ENCODE measurements at places on chromosomes 7 and 10.

DNA sequence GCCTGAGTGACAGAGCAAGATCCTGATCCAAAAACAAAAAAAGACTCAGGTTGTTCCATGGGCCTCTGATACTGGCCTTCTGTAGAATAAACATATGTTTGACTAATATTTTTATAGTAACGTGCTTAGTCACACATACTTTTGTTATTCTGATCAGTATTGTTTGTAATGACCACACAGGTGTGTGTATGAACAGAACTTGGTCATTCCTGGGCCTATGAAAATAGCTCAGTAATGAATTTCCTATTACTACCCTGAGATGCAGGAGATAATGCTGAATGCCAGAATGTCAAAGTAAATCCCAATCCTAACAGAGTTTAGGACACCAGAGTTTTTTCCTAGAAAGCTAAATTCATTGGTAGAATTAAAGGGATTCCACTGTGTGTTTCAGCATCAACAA, 108.7 kb downstream of the DOCK4 start:
- DNase-seq: no peak

DNA sequence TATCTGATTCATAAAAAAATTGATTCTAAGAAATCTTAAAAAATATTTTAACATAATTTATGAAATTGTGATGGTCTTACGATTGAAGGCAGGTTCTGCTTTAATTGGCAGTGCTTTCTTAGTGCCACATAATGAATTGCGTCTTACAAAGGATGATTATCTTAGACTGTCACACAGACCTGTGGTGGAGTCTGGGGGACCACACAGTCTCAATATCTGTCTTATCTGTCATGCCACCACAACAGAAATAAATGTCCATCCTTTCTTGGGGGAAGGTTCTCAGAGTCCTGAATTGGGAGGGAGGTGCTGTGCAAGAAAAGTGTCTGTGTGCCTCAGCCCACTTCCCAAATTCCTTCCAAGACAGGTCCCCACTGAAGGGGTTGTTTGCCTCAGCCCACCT, 34.0 kb downstream of the ZDHHC6 start:
- no peak for DNase-seq

- no peak for DNase-seq
These were observed 7.2 kb downstream of the TMEM120A start for GRCh38 chr7:75987026-75987804.

DNA sequence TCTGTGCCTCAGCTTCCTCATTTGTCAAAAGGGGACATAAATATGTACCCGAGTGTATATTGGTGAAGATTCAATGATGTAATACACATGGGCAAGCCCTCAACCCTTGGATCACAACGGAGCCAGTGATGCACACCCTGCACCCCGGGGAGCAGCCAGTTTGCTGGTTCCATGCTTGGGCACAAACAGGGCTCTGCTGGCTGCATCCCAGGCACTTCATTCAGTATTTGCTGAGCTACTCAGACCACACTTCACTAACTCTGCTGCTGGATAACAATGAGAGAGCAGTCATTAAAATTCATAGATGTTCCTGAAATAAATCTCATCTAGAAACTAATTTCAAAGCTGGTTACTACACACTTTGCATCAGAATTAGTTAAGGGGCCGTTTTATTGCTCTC, 72.0 kb downstream of the SCRN1 start:
- DNase-seq: no peak

DNA sequence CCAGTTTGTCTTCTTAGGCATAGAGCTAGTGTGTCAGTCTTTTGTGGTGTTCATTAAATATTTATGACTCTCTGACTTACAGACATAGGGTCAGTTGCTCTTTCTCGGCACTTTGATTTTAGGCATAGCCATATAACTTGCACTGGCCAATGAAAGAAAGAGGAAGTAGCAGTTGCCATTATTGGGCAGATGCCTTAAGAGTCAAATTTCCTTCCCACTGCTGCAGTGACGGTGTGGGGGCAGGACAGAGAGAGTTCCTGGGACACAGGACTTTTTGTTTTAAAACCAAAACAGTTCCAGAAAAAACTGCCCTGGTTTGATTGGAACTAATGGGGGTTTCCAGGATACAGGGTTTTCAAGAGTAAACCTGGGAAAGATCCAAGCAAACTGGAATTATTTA, 60.2 kb upstream of the PHF14 start:
- DNase-seq: no peak

DNA sequence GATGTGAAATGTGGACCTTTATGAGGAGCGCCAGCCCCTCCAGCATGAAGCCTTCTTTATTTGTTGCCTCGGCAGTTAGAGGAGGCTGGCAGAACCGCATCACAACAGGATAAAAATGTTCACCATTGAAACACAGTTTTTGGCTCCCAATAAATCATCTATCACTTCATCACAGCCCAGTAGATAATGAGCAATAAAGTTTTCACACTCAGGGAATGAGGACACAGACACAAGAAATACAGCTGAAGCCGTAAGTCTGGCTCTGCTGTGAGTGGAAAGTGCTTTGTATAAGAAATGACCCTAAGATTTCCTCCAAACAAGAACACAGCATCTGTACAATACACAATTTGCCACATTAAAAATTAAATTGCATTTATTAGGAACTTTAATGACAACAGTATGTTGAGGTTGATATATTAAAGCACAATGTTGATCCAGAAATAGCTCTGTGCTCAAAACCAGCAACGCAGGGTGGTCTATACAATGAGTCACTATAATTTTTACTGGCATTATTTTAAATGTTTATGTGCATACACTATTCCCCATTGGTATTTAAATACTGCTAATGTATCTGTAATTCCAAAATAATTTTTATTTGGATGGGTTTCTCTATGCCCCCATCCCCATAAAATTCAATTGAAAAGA, 301.8 kb upstream of the MGMT start:
- DNase-seq: no peak

DNA sequence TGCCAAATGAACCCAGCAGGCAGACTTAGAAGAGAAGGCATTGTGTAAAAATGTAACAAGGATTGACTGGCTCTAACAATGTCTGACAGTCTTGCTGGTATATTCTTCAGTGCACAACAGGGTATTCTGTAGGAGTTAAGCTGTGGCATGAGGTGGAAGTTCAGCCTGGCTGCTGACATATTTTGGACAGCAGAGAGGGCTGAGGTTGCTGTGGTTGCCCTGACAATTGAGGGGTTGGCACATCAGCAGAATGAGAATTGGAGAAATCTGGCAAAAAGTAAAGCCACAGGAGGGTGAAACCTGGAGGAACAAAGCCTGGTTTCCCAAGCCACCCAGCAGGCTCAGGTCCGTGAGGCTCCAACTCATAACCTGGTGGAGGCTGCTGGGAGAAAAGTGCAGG, 220.2 kb downstream of the JAZF1 start:
- no peak for DNase-seq

DNA sequence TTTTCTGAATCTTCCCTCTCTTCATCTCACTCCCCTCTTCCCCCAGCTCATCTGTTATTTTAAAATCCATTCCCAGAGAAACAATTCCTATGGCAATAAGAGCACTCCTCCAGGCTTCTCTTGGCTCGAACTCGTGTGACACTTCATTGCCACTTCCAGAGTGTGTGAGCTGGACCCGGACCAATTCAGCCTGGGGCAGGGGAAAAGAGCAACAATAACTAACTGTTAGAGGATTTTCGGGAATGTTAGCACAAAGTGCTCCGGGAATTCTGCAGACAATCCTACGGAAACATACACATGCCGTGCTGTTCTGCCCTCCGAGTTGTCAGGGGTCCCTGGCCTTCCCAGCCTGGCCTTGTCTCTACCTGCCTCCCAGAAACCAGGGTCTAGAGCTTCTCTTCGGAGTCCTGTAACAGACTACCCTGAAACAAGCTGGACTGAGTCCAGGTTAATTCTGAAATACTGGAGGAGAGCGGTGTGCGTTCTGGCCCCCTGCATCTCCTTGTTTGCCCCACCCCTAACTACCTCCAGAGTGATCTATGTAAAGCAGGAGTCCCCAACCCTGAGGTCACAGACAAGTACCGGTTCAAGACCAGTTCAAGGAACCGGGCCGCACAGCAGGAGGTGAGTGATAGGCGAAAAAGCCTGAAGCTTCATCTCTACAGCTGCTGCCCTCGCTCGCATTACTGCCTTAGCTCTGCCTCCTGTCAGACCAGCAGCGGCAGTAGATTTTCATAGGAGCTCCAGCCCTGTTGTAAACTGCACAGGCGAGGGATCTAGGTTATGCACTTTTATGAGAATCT, 11.3 kb downstream of the COL26A1 start:
- DNase-seq: no peak

- DNase-seq: no peak
These were observed 35.7 kb downstream of the WIPI2 start for GRCh38 chr7:5225616-5226290.

GRCh38 chr10:110737886-110738634, 93.9 kb downstream of the RBM20 start:
- no peak for DNase-seq

- no peak for DNase-seq
These were observed 35.3 kb upstream of the AGR2 start for GRCh38 chr7:16840094-16840493.

GRCh38 chr7:106599343-106599698, 61.6 kb downstream of the CCDC71L start:
- no peak for DNase-seq

GRCh38 chr7:23470330-23471105, at the start of gene IGF2BP3:
IGF2BP3 (minus strand) TSS chr7:23470491; CDS start chr7:23470110, 381 bp downstream.
- no peak for DNase-seq

DNA sequence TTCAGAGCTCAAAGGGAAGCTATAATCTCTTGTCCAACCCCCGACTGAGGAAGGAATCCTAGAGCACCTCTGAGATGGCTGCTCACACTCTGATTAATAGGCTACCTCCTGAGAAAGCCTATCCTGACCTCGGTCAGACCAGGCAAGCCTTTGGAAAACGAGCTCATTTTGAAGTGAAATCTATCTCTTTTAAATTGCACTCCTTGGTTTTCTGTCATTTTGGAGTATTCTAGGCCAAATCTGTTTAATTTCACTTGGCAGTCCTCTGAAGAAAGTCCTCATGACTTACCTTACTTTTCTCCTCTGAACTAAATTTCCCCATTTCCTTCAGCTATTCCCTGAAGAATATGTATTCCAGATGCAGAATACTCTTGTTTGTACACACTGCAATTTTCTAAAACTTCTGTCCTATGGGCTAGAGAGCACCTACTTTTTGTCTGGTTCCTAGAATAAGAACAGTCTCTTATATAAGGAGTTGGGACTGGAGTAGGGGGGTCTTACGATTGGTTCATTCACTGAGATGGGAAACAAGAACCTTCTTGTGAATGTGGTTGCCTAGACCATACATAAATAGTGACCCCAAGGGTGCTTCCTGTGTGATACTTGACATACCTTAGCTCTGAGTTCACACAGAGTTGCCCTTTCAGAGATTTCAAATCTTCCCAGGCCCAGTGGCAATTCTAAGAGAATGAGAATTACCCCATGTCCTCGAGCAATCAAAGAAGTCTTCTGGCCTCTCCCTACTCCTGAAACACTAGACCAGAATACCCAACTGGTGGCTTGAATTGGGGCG, 31.9 kb upstream of the HPS1 start:
- no peak for DNase-seq

GRCh38 chr10:50572017-50572491, 51.7 kb downstream of the SGMS1 start:
- no peak for DNase-seq

- no peak for DNase-seq
These were observed 34.8 kb upstream of the TAX1BP1 start for GRCh38 chr7:27705200-27705594.

DNA sequence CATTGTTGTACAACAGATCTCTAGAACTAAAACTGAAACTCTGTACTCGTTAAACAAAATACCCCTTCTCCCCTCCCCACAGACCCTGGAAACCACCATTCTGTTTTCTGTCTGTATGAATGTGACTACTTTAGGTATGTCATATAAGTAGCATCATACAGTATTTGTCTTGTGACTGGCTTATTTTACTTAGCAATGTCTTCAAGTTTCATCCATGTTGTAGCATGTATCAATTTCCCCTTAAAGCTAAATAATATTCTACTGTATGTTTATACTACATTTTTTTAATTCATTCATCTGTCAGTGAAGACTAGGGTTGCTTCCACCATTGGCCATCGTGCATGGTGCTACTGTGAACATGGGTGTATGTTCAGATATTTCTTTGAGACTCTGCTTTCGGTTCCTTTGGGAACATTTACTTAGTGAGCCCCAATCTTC, 71.2 kb upstream of the RPA3 start:
- no peak for DNase-seq
